ENCODE measurements at places on chromosomes 2 and 18.

- DNase-seq: no peak
Observed at GRCh38 chr2:28493636-28494035, 2.2 kb upstream of the PLB1 start.

DNA sequence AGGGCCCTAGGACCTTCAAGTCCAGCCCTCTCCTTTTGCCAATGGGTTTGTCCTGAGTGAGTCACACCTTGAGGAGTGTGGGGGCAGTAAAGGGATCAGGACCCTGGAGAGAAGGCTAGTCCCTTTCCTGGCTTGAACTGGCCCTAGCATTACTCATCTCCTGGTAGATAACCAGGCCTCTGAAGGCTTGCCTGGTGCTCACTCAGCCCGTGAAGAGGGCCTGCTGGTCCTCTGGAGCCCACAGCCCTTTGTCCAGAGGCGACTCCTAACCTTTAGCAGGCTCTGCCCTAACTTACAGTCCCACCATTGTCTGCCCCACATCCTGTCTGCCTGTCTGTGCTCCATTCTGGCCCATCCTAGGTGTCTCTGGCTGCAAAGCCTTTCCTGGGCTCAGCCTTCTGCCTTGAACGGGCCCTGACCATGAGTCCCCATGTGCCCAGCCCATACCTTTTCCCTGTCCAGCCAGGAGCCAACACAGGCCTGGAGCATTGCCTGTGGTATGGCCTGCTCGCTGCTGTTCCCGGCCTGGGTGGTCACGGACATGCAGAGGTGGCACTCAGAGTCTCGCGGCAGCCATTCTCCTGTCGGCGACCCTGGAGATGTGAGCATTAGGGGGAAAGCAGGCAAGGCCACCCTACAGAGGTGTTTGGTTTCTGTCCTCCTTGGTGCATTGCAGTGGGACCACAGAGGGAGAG is 5.0 kb downstream of the SFTPB start:
- DNase-seq: no peak

GRCh38 chr18:12162786-12163185 is 69.1 kb downstream of the ANKRD62 start:
- no peak for DNase-seq

GRCh38 chr2:239020541-239021041 is 172.7 kb downstream of the TWIST2 start:
- DNase-seq: no peak

GRCh38 chr2:10971161-10971887 is 59.6 kb downstream of the KCNF1 start:
- DNase-seq: no peak

- DNase-seq: peak; percentile 78
Observed at GRCh38 chr2:12352889-12353288, 363.8 kb upstream of the TRIB2 start.

- DNase-seq: peak; percentile 34
Observed at GRCh38 chr2:103823847-103824246, 1030.1 kb upstream of the POU3F3 start.

GRCh38 chr18:22666411-22666940 is 248.8 kb upstream of the CTAGE1 start:
- DNase-seq: no peak

- DNase-seq: no peak
Observed at GRCh38 chr18:46337271-46337670, 233.1 kb downstream of the HAUS1 start.

DNA sequence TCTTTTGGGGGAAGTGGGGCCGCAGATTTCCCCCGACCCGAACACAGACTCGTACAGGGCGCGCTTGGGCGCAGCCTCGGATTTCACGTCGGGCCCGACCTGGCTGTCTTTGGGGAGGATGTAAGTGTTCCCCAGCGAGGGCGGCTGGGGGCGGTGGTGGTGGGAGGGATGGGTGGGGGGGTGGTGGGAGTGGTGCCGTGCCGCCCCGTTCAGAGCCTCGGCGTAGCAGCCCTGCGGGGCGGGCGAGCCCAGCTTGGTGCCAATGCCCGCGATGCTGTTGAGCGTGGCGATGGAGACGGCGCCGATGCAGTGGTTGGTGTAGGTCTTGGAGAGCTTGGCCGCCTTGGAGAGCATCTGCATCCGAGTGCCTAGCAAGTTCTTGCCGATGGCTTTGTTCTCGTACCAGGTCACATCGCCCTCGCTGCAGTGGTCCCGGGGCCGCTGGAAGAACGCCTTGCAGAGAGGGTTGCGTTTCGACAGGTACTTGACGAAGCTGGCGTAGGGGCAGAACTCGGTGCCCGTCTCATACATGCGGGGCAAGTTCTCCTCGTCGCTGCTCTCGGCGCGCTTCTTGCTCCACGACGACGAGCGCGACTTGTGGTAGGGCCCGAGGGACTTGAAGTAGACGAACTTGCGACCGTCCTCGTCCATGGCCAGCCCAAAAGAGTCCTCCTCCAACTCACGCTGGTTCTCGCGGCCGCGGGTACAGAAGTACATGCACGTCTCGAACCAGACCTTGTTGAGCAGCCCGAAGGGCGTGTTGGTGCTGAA is 1.3 kb downstream of the KCTD1 start:
- no peak for DNase-seq

- no peak for DNase-seq
Observed at GRCh38 chr2:175575346-175576258, 394.1 kb upstream of the ATP5MC3 start.

DNA sequence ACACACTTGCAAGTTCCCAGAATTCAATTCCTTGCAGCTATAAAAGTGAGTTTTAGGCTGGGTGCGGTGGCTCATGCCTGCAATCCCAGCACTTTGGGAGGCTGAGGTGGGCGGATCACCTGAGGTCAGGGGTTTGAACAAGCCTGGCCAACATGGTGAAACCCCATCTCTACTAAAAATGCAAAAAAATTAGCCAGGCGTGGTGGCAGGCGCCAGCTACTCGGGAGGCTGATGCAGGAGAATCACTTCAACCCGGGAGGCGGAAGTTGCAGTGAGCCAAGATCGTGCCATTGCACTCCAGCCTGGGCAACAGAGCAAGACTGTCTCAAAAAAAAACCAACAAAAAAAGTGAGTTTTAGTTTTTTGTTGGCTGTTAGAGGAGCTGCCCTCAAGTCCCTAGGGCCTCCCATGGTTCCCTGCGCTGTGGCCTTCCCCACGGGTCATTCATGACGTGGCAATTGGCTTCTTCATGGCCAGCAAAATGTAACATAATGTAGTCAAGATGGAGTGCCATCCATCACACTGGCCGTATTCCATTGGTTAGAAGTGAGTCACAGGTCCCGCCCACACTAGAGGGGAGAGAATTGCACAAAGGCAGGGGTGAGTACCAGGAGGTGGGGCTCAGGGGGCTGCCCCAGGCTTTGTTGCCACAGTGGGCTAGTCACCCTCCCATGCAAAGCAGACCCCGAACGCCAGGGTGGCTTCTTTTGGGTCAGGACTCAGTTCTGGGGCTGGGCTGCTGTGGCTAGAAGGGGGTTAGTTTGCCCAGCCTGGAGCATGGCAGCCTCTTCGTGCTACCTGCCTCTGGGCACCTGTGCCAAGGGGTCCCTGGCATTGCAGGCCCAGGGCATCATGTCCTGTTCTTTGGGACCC is 37.7 kb upstream of the INHBB start:
- DNase-seq: no peak

DNA sequence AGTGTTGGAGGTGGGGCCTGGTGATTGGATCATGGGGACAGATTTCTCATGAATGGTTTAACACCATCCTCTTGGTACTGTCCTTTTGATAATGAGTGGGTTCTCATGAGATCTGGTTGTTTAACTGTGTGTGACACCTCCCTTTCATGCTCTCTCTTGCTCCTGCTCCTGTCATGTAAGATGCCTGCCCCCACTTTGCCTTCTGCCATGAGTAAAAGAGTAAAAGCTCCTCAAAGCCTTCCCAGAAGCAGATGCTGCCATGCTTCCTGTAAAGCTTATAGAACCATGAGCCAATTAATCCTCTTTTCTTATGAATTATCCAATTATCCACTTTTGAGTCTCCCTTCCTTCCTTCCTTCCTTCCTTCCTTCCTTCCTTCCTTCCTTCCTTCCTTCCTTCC is 317.7 kb downstream of the RDH14 start:
- DNase-seq: no peak

DNA sequence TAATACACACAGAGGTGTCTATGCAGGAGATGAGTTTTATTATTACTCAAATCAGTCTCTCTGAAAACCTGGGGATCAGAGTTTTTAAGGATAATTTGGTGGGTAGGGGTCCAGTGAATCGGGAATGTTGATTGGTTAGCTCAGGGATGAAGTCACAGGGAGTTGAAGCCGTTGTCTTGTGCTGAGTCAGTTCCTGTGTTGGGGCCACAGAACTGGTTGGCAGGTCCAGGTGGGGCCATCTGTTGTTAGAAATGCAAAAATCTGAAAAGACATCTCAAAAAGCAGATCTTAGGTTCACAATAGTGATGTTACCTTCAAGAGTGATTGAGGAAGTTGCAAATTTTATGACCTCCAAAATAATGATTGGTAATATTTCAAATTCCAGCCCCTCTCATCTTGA is 86.9 kb downstream of the VSNL1 start:
- no peak for DNase-seq

GRCh38 chr18:60018618-60019462 is 119.0 kb downstream of the PMAIP1 start:
- no peak for DNase-seq

GRCh38 chr2:151354807-151355206 is 2.6 kb upstream of the TNFAIP6 start:
- DNase-seq: no peak

DNA sequence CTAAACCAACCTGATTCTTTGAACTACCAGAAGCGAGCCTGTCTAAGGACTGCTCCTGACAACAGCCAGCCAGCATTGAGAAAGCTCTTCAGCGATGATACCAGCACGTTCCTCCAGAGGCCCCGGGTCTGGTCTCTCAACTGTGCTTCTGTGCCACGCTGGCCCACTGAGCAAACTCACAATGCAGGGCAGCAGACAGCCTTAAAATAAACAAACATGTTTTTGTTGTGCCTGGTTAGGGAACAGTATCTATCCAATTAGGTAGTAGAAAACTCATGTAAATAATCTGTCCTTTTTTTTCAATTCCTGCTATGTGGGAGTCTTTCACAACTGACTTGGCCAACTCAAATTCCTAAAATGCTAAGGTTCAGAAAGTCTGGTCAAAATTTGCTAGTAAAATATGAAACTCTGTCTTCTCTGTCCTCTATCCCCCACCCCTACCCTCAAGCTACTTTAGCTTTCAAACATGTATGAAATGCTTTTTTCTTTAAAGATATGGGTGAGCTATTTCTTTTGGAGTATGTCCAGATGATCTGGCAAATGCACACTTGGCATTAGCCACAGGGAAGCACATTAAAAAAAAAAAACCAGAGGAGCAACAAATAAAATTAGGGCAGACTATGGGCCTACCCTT is 21.4 kb upstream of the EML4 start:
- DNase-seq: peak; percentile 11

- DNase-seq: no peak
Observed at GRCh38 chr2:174485788-174486562, 854 bp downstream of the GPR155 start.

DNA sequence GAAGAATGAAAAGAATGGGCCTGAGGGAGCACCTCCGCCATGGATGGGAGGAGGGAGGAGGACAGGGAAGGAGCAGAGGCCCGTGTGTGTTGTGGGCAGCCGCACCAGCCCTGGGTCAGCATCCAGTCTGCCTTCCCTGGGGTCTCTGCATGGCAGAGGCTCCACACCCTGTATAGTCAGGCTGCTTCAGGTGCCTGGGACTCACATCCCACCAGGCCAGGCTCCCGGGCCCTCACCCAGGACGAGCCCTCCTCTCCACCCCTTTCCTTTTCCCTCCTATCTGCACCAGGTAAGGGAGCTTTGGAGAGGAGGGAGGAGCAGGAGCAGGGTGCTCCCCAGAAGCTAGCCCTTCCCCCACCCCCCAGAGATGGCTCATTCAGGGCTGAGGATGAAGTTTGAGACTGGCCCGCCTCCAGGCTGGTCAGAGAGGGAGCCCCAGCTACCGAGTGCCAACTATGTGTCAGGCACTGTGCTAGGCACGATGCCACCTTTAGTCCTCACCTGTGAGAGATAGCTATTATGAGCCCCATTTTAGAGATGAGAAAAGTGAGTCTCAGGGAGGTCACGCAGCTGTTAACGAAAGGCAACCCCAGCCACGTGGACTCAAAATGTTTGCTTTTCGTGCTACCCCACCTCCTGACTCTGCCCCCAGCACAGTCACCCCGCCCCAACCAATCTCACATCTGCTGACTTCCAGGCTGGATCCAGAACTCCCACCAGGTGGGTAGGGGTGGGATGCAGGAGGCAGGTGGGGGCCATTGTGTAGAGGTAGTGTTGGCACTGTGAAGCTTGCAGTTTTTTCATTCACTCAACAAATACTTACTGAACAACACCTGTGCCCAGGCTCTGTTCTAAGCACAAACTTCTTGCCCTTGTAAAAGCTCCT is 242.1 kb downstream of the DYSF start:
- DNase-seq: no peak

GRCh38 chr18:36546876-36547275 is 249.4 kb downstream of the FHOD3 start:
- no peak for DNase-seq

DNA sequence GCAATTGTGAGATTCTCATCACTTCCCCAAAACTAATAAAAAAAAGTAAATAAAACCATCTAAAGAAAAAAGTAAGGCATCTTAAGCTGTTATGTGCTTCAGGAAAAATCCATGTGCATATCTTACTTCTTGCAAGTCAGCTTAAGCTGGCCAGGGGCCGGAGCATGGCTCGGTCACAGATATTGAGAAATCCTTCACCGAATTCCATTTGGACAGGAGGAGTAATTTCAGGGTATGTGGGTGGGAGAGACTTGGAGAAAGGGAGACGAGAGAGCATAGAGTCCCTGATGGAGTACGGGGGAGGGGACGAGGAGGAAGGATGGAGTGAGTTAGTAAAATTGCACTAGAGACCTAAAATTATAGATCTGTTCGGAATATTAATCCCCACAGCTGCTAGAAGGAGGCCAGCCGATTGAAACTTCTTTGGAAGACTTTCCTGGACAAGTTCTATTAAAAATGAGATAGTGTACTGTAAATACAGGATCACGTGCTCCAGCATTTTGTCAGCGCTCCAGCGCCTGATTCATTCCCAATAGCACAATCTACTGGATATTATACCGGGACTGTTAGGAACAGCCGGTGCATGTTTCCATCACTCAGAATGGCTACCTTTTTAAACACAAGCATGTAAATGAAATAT is 438.5 kb downstream of the ZNF516 start:
- no peak for DNase-seq

DNA sequence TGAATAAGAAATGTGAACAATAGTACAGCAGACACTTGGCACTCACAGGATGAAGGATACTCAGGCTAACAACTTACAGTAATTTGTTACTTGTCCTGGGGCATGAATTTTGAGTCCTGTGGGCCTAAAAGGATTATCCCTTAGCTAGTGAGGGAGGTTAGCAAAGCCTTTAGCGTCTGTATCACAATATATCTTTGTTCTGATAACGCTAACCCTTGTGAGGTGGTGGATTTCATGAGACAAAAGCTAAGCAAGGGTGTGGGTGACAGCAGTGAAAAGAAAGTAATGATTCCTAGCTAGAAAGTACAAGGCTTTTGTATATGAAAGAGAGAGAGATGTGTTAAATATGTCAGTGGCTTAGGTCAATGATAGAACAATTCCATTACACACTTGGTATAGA is 46.8 kb upstream of the TTC21B start:
- no peak for DNase-seq

Measured in NCI-H2029 (cell line).